ENCODE measurements at places on chromosomes 12 and 14.

DNA sequence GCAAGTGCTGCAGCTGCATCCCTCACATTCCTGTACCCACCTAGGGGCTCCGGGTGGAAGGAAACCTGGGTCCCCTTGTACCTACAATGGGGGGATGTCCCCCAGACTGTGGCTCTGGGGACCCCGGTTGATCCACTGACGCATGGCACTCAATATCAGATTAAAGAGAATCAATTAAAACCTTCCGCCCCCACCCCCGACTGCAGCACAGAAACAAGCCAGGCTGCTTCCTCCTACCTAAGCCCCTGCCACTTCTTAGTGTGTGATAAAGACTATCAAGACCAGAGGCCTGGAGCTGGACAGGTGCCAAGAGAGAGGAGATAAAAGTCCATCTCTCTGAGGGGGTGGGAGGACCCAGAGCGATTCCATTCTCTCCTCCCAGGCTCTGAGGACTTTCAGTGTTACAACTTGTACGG, 28.2 kb upstream of the RPLP0 start:
- no peak for DNase-seq

GRCh38 chr12:71268598-71269280, 110.9 kb upstream of the TSPAN8 start:
- DNase-seq = no peak

GRCh38 chr12:97875064-97875463, 412.5 kb downstream of the RMST start:
- no peak for DNase-seq

- DNase-seq = no peak
Observed at GRCh38 chr14:56794088-56794556, 16.2 kb downstream of the OTX2 start.

DNA sequence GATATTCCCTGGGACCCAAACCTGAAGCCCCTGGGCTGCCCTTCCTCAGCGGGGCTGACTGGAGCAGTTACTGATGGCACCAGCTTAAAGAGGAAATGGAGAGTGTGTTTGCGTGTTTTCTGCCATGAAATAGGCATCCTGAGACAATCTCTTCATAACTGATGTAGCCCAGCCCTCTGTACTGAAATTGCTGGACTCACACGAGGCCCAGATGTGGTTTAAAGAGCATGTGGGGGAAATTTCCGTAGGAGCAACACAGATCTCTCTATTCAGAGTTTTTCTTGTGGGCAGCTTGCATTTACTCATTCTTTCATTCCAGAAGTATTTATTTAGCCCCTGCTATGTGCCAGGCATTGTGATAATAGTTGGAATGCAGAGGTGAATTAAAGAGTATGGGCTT, 782.1 kb upstream of the TBX3 start:
- no peak for DNase-seq

- no peak for DNase-seq
Observed at GRCh38 chr14:70793637-70794036, 15.7 kb downstream of the MAP3K9 start.

DNA sequence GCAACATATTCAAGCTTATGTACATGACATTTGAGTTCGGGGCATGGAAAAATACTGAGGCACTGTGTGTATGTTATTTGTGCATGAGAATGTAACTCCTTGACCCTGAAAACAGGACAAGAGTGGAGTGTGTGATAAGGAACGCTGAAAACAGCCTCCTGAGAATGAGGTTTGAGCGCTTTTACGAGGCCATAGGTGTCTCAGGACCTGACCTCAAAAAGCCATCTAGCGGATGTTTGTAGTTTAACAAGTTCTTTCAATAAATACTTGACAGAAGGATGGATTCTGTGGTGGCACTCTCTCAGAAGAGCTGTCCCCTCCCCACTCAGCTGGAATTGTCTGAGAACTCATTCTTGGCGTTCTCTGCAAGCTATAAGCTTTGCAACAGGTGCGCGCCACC, 350.5 kb upstream of the TMTC1 start:
- DNase-seq = peak; percentile 42

DNA sequence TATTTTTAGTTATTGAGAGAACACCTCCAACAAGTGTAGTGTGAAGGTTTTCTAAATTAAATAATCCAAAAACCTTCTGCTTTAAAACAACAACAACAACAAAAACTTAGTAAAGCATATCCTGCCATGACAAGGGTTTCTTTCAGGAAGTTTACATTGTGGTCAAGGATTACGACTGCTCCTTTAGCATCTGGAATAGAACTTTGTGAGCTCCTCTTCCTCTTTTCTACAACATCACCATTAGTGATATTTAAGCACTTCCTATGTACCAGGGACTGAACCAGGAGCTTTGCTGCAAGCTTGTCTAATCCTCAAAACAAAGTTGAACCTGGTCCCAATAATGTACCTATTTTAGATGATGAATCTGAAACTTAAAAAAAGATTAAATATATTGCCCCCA, 315.4 kb upstream of the KITLG start:
- DNase-seq = no peak

DNA sequence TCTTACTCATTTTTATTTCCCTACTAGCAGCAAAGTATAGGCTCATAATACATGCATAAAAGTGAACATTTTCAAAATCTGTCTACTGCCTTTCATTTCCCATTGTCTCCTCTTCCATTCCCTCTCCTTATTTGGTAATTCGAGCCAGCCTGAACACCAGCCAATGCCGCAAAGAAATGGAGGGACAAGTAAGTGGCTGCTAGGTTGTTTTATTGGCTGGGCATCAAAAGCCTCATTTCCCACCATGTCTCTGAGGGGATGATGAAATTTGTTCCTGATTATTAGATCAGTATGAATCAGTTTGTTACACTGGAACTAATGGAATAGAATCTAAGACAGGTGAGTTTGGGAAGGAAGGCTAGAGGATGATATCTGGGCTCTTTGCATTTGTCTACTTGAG, 143.5 kb downstream of the KCNA5 start:
- DNase-seq = no peak

Measured in urothelium cell line (cell line).